Stimulated activated CD4-positive, alpha-beta T cell treated with anti-CD3 and anti-CD28 coated beads, Interleukin-12 subunit alpha, Interleukin-12 subunit beta, amount 100 ng/mL, for 4 hours (primary cell): ENCODE measurements at places on chromosomes 6 and 20.

- DNase-seq: no peak
Measured at GRCh38 chr6:12785301-12785700, 68.7 kb downstream of the PHACTR1 start.

- no peak for DNase-seq
Measured at GRCh38 chr20:6180531-6180930, 57.7 kb upstream of the FERMT1 start.

- no peak for DNase-seq
Measured at GRCh38 chr20:22531056-22531615, 53.2 kb downstream of the FOXA2 start.

GRCh38 chr20:25486377-25486776, 78.9 kb downstream of the GINS1 start:
- no peak for DNase-seq

- no peak for DNase-seq
Measured at GRCh38 chr6:89302936-89303335, 12.2 kb downstream of the GABRR2 start.

GRCh38 chr20:52033313-52033712, 158.3 kb downstream of the ZFP64 start:
- DNase-seq: no peak

DNA sequence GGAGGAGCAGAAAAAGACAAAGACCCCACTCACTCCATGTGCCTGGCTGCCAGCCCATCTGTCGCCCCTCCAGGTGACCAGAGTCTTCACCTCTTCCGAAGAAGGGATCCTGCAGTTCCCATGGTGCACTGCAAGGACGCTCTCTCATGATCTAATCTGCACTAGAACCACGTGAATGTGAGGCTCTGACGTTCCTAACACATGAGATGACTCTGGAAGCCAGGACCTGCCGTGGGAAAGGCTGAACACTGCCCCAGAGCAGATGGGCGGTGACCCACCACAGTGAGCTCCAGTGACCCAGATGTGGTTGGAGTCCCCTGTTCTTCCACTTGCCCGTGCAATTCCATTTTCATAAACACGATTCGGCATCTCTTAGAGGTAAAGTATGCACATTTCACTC, 39.6 kb upstream of the PDE10A start:
- no peak for DNase-seq

GRCh38 chr6:29131691-29132090, 23.8 kb downstream of the OR2J3 start:
- DNase-seq: no peak

- no peak for DNase-seq
Measured at GRCh38 chr6:148524471-148524882, 181.8 kb downstream of the SASH1 start.

- DNase-seq: no peak
Measured at GRCh38 chr20:63891061-63892002, 3.6 kb upstream of the DNAJC5 start.

DNA sequence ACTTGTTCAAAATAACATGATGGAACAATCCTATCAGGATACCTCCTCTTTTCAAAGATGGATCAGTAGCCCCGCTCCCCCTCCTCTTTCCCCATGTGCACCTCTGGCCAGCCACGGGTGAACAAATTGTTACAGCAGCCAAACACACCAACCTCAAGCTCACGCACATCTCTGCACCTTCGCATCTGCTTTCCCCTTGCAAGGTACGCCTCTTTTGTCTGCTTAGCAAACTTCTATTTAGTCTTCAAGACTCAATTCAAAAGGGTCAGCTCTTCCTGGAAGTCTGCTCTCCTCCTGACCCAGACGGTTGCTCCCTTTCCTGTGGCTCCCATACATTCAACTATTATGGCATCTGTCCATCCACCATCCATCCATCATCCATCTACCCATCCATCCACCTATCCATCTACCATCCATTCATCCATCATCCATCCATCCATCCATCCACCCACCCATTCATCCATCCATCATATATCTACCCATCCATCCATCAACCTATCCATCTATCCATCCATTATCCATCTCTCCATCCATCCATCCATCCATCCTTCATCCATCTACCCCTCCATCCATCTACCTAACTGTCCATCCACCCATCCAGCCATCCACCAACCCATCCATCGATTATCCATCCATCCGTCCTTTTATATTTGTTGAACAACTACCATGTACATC, 36.3 kb upstream of the CDH22 start:
- no peak for DNase-seq

DNA sequence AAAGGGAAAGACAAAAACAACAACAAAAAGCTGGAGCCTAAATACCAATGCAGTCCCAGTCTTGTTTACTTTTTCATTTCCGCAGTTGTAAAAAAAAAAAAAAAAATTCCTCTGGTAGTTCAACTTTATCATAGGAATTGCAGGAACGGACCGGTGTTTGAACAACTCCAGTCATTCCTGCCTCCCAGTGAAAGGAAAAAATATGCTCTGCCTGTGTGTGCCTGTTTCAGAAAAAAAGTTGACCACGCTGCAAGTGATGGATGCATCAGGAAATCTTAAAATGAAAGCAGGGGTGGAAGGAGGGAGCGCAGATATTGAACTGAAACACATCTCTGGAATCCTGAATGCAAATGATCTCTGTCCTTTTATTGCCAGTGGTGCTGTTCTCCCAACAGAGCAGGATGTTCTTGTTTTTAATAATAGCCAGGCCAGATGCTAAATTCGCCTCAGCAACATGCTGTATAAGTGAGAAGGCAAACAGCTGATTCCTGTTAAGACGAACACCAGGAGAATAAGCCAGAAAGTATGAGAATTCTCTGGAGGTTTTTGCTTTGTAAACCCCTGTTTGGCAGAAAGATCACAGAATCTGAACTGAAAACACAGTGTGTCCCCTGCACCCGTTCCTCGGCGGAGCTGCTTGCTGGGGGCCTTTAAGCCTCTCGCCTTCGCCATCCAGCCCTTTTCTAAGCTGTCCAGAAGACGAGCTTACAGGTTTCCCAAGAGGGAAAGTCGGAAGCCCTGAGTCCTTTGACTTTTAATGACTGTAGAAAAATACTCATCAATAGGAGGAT, 178.4 kb upstream of the SUPT3H start:
- no peak for DNase-seq

DNA sequence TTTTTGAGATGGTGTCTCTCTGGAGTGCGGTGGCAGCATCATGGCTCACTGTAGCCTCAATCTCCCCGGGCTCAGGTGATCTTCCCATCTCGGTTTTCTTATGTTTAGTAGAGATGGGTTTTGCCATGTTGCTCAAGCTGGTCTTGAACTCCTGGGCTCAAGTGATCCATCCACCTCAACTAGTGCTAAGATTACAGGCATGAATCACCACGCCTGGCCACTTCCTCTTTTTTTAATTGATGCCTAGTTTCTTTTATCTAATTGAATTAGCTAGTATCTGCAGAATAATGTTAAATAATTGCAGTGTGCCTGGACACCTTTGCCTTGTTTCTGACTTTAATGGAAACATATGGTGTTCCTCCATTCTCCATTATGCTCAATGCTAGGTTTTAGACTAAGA, 38.4 kb upstream of the SLC22A16 start:
- no peak for DNase-seq

DNA sequence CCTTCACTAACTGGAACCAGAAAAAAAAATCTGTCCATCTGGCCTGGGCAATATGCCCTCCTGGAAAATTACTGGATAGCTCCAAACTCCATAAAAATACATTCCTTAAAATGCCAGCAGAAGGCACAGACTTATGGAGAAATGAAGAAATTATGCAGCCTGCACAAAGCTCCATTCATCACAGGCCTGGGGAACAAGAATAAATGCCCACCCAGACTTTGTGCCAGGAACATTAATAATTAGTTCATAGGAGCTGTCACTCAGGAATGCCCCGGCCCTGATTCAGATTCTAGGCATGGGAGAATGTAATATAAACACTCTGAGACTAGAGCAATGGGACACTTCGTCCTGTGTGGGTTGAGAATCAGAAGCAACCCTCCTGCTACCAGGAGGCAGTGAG, 199.3 kb downstream of the OTOR start:
- DNase-seq: no peak

GRCh38 chr20:43825581-43825980, 89.1 kb upstream of the TOX2 start:
- no peak for DNase-seq

DNA sequence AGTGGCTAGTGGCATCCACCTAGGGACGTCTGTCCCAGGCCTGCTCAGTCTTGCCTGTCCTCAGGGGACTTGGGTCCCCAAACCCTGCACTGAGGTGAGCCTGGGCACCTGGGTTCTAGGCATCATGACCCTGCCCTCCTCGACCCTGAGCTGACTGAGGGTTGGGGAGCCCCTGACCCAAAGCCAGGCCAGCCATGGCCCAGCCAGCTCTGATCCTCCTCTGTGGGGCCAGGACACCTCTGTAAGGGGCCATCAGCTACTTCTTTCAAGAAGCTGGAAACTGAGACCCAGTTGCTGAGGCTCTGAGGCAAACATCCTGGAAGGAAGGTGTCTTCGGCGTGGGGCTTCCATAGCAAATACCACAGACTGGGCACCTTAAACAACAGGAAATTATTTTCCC, 329.3 kb downstream of the QKI start:
- no peak for DNase-seq

- DNase-seq: no peak
Measured at GRCh38 chr20:46118481-46119020, 437 bp downstream of the CD40 start.

DNA sequence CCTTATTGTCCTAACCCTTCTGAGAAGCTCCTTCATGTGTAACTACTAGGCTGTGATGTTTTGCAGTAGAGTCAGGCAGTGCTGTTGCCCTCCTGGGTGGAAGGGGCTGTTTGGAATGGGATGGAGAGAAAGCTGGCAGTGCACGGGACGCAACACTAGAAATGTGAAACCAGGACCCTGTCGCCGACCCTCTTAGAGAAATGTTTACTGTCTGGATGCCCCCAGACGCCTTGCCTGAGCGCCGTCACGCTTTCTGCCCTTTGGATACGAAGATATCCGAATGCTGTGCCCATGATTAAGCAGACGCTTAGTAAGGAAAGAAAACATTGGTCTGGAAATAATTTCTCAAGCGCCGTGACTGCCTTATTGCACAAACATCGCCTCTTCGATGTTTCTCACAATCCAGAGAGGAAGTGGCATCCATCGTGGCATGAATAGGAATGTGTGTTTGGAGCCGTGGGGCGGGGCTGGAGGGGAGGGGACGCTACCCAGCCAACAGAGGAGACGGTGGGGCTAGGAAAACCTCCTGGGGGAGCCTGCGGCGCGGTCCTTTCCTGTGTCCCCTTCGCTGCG, 661 bp upstream of the PPP1R14C start:
- no peak for DNase-seq

GRCh38 chr6:5053864-5054244, 31.3 kb upstream of the PPP1R3G start:
- DNase-seq: no peak

GRCh38 chr6:167094820-167095637, 27.9 kb upstream of the CCR6 start:
- DNase-seq: no peak

DNA sequence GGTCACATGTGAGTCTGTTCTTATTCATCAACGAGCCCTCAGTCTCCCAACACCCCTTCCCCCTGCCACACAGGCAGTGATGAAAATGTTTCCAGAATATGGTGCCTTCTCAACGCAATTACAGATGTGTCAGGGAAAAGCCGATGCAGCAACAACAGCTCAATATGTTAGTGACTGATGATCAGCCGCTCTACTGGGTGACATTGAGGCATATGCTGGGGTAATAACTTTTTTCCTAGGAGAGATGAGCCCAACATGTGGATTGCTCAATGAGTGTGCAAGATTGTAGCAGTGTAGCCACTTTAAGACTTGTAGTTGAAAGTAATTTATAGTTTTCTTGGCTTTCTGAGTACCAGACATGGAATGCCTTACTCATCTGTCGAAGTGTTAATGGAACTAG, 49.4 kb downstream of the DTD1 start:
- DNase-seq: no peak

DNA sequence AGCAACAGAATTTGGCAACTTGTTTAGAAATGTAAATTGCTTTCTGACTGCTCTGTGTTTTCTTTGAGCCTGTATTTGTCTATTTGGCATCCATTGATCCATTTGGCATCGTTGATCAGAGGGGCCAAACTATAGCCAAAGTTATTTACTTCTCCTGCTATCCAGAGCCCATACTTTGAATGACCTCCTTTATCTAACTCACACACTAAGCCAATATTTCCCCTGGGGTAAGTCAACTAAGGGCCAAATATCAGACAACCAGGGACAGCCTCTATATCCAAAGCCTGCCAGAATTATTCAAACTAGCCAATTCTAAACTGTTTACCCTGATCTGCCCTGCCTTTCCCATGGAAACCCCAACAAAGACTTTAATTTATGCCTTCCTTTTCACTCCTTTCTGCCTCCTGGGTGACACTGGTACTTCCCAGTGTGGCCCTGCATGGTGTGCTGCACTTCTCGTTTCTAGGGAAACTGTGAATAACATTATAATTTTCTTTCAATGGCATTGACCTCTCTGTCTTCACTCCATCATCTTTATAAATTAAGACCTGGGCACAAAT, 19.8 kb upstream of the ZNF184 start:
- no peak for DNase-seq

- DNase-seq: no peak
Measured at GRCh38 chr20:52983726-52984450, 11.7 kb downstream of the TSHZ2 start.

DNA sequence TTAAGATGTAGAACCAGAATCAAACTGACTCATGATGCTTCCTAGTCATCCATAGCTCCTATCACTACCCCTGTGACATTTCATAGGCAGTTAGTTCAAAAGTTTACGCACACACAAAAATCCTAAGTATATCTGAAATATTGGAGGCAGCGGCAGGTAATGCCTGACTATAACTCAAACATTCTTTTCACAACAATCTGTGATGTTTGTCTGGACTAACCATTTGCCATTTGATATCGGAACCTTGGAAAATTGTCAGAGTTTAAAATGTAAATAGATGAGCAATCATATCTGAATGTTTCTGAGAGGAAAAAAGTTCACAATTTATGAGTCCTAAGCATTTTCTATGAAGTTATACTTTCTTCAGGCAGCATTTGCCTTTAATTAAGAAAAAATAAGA, 1078.2 kb downstream of the EPHA7 start:
- no peak for DNase-seq

DNA sequence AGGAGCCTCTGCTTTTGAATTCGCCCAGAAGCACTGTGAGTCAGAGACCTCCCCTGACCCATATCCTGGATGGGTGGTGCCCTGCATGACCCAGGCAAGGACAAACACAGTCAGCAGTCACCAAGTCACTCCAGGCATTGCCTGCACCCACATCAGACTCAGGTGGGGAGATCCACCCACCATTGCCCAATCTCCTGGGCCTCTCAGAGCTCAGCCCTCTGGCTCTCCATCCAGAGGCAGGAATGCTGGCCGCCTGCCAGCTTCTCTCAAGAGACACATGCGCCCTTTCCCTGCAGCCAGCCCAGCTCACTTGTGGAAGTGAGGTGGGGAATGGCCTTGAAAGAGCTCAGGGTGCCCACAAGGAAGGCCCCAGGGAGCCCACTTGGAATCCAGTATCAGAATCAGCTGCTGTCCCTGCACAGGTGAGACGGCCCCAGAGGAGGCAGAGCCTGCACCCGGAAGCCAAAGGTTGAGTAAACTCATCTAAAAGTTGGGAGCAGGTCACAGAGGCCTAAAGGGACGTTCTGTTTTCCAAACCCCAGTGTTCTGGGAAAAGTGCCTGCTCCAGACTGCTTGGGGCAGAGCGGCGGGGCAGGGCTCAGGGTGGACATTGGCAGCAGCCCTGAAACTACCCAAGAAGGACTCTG, 129.8 kb downstream of the PREX1 start:
- DNase-seq: no peak
